ENCODE measurements at places on chromosomes 16 and 17.

GRCh38 chr17:14211246-14211645 is 25.4 kb downstream of the CDRT15 start:
- no peak for DNase-seq

DNA sequence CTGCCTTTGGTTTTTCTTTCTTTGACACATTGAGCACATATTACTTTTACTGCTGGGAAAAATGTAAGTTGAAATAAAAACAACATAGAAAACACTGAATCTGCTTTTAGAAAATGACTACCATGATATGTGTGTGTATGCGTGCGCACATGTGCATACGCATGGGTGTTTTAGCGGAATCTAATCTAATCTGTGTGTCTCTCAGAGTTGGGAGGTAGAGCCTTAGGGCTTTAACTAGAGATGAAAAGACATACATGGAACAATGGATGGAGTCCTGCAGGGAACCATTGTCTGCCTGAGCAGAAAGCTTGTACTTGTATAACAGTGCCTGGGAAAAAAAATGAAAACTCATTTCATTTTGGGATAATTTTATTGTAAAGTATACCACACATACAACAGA is 12.4 kb downstream of the SLFN5 start:
- DNase-seq: no peak

DNA sequence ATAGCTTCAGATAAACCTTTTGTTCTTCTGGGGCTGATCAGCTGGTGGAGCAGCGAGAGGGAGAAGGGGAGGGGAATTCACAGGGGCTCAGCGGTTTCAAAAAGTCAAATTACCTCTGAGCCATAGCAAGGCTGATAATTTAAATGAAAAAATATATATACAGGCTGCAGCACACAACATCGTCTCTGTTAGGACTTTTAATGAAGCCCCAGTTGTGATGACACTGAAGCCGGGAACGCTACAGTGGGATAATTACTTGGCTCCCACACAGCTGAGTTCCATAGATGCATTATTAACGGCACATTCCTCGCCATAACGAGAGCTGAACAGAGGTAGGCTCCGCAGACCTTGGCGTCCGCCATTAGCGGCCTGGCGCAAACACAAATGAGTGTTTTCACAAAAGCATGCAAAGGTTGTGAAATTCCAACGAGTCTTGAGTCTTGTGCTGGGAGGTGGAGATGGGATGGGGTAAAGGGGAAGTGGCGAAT is 216.0 kb downstream of the C16orf78 start:
- DNase-seq: no peak

GRCh38 chr17:79803997-79804855 is 7.3 kb upstream of the CBX8 start:
- no peak for DNase-seq

GRCh38 chr17:17518014-17518413 is 21.8 kb upstream of the RASD1 start:
- no peak for DNase-seq

DNA sequence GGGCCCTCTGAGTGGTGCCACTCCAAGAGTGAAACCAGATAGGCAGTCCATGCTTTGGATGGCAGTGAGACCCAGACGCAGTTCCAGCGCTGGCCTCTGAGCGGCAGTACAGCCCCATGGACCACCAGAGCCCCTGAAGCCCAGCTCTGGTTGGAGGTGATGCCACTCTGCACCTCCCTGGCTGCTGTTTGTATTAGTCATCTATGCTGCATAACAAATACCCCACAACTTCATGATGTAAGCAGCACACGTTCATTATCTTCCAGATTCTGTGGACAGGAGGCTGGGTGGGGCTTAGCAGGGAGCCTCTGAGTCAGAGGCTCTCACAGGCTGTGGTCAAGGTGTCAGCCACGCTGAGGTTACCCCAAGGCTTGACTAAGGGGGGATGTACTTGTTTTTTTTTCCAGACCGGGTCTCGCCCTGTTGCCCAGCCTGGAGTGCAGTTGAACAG is 5.1 kb upstream of the NME4 start:
- DNase-seq: no peak

- no peak for DNase-seq
These were observed 279.6 kb downstream of the HS3ST3A1 start for GRCh38 chr17:13321951-13322701.

- no peak for DNase-seq
These were observed 167.3 kb upstream of the CDH5 start for GRCh38 chr16:66199189-66199588.

DNA sequence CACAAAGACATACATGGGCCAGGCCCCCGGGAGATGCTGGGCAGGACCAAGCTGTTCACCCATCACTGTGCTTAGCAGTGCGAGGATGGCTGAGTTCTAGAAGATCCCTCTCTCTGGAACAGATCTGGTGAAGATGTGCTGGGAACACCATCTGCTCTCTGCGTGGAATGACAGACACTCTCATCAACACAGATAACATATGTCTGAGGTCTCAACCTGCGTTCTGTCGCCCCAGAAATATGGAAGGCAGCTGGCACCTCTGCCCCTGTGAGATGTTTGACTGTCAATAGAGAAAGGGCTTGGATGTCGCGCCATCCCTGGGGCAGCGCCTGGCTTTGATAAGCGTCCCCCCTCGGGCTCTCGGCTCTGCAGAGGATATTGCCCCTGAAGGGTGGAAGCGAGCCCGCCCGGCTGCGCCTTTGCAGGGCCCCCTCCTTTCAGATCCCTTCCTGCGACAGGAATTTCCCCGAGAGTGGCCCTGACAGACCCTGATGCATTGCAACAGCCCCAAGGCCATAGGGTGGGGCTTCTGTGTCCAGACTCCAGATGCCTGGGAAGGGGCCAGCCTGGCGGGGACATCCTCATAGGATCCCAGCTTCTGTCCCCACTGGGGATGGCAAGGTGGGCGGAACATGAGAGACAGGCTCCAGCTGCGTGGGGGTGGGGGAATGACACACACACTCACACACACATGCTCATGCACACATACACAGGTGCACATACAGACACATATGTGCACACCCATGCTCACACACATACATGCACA is 86.9 kb upstream of the ZNF469 start:
- no peak for DNase-seq

- DNase-seq: no peak
These were observed 136.3 kb downstream of the NLK start for GRCh38 chr17:28178800-28179199.

GRCh38 chr17:7557147-7557764 is 1.3 kb upstream of the TNFSF13 start:
- DNase-seq: no peak

DNA sequence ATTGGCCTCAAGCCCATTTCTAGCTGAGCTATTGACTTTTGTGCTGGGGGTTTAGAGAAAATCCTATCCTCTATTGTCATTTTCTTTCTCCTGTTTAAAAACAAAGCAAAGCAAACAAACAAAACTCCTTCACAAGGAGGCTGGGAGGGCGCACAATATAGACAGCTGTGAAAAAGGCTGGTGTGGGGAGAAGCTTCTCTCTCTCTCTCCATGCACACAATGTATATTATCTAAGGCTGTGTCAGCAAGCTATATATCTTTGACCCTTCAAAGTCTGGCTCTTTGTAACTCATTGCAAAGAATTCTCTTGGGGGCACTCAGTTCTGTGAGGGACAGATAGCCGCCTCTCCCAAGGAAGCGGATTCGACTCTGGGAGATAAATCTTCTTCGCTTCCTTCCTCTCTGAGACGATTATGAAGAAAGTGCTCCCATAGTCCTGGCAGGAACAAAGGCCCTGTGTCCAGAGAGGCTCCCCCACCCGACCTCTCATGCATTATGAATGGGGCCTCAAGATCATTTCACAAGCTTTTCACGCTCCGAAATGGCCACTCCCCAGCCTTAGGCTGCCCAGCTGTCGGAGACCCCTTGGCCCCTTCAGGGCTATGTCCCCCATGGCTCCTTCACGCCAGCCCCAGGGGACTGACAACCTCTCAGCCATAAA is 33.2 kb upstream of the MEAK7 start:
- DNase-seq: no peak

GRCh38 chr17:50443505-50443974 is 17.5 kb downstream of the ACSF2 start:
- no peak for DNase-seq

DNA sequence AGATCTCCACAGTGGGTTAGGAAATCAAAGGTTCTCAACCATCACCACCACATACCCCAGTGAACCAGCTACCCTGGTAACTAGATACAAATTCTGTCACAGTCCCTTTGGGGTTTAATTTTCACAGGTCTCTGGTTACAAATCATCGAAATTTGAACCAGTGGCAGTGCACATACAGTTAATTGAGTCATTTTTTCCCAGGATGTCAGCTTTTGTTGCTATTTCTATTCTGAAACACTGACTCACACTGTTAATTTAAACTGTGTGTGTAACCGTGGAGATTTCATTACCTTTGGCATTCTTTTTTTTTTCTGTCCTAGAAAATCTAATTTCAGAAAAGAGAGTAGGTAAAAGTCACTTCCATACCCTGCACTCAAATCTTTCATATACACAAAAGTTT is 511.5 kb downstream of the TOX3 start:
- no peak for DNase-seq

GRCh38 chr17:40809721-40810421 is 10.1 kb upstream of the KRT28 start:
- DNase-seq: no peak

DNA sequence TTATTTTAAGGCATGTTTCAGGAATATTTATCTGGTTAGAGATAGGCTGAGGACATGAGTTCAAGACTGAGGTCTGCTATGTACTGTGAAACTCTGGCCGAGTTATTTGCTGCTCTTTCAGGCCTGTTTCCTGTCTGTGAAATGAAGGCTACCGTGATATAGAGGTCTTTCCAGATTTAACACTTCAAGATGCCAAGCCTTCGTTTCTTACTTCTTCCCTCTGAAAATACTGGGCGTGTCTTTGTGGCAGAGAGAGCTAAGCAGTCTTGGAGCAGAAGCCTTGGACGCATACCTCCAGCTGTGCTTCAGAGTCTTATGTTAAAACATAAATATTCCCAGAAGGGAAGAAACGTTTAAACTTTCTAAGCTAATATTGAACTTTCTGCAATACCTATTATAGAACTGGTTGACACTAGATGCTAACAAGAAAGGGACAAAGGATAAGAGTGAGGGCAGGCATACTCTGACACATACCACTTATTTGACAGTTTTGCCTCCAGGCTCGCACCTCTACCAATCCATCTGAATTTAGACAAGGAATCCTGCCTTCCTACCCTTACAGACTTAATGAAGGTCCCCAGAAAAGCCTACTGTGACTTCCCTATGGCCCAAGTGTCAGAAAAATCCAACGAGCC is 17.5 kb downstream of the WIPI1 start:
- DNase-seq: no peak

DNA sequence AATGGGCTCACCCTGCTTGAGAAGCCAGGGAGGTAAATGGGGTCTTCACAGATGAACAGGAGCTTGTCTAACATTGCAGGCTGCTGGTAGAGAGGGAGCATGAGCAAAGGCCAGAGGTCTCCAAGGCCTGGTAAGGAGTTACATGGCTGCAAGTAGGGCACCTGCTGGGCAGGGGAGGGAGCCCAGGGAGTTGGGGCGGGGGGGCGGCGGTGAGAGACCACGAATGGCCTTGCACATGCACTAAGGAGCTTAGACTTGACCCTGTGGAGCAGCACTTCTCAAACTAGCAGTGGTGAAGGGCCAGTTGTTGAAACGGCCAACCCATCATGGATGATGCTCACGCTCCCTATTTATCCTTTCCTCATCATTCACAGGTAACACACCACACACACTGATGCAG is 38.4 kb downstream of the ERN1 start:
- DNase-seq: no peak

- no peak for DNase-seq
These were observed 2.4 kb downstream of the FBRS start for GRCh38 chr16:30660424-30661261.

DNA sequence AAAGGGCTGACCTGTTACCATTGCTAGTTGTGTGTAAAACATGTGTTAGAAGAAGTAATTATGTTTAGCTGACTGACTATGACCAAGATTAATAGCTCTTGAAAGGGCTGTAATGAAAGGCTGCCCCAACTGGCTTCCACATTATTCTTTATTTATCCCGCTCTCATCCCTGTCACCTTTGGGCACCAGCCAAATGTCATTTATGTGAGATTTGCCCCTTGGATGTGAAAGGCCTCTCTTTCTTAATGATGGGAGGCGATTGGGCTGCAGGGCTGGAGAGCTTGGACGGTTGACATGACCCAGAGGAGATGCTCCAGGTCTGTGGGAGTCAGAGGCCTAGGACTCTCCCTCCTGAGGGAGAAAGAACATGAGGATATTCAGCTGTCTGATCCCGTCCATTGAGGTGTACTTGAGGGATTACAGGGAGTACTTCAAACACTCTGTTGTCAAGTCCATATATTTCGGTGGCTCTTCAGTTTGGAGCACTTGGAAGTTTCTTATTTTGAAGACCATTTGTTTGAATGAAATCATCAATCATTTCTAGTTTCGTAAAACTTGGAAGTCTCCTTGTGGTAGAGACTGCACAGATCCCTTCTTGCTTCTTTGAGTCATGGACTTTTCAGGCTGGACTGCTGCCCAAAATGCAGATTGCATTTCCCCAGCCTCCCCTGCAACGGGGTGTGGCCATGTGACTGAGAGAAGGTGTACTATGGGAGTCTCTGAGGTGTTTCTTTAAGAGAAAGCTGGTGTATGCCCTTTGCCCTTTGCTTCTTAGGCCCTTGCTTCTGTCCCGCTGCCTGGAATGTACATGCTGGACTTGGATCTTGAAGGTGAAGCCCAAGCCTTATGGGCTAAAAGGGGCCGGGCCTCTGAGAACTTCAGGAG is 51.3 kb downstream of the FTO start:
- DNase-seq: no peak

DNA sequence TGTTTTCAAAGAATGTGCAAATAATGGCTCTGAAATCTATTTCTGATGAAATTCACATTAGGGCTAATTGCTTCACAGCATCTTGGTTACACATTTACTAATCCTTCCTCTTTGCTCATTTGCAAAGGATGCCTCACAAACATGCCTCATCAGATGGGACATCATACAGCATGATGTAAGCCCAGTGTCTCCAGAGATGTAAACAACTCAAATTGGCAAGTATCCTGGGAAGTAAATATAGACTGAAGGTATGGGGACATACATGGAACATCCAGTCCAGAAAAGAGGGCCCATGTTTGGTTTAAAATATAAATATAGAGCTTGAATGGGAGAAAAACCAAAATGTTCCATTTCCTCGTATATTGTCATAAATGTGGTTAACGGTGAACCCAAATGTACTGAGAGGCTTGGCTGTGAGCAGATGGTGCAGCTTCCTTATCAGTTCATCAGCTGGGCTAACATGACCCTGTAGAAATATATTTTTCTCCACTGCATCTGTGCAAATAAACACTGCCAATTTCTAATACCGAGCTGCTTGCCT is 142.9 kb upstream of the NUDT7 start:
- DNase-seq: no peak

GRCh38 chr16:89410794-89411309 is 79.5 kb downstream of the ANKRD11 start:
- no peak for DNase-seq

DNA sequence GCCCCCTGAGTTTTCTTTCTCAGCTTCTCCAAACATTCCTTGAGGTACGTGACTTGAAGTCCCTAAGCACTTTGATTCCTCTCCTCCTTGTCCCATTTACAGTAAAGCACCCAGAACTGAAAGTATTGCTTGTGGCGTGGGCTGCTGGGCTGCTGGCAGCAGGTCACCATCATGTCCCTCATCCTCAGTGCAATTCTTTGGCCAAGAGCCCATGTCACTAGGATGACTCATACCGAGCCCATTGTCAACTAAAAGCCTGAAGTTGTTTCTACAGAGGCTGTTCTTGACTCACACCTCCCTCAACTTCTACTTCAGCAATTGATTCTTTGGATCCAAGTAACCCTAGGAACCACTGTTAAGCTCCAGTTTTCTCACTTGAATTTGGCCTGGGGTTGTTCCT is 54.3 kb downstream of the KPNA2 start:
- DNase-seq: no peak

GRCh38 chr17:79812353-79813258 is 15.7 kb upstream of the CBX8 start:
- DNase-seq: no peak
